Muscle of leg (tissue), 16 donors: ENCODE measurements at places on chromosomes 1 and 21. TPM values are rescaled to one million over a fixed set of nuclear protein-coding genes. Genes with fewer than 3 reads are reported as not detected.

- H3K4me1 ChIP-seq, result no peaks in the 10 kb centered on the region
- DNase-seq, result no peak
These were observed 181.6 kb downstream of the KIF26B start for GRCh38 chr1:245336149-245336983.

DNA sequence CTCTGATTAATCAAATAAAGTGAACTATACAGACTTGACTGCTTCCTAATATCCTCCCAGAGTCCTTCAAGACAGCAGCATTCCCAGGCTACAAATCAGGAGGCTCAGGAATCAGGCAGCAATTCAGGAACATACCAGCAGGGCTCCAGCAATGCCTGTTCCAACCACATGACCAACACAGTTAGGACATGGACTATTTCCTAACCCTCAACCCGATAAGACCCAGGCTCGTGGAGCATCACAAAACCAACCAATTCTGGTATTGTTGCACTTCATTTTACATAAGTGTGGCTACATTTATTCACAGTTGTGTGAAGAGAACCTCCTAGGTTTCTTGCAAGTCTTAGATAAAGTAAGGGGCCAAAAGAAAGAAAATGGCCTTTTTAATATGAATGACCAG lies 546.2 kb upstream of the ADGRL2 start:
- no peak for DNase-seq
- no peaks in the 10 kb centered on the region for H3K4me1 ChIP-seq
- H3K4me3 ChIP-seq, result no peak overlapping the region
- H3K27me3 ChIP-seq, result no peaks in the 10 kb centered on the region

Gene SLC9C2
- total RNA-seq, result not detected

DNA sequence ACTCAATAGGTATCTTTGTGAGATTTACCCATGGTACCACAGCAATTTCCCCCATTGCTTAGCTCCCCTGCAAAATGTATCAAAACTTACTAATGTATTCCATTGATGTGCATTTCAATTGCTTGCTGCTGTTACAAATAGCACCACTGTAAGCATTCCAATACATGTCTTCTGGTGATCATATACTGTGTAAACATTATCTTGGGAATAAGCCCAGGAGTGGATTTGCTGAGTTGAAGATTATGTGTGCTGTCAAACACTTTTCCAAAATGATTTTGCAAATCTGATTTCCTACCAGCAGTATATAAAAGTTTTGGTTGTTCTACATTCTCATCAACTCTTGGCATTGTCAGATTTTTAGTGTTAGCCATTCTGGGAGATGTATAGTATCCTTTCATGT lies 141.0 kb upstream of the KCTD3 start:
- H3K27me3 ChIP-seq, result no peaks in the 10 kb centered on the region
- no peak for DNase-seq
- H3K36me3 ChIP-seq, result no peaks in the 10 kb centered on the region
- no peak overlapping the region for H3K4me3 ChIP-seq
- H3K4me1 ChIP-seq, result no peaks in the 10 kb centered on the region
